GM12878 (cell line): ENCODE measurements at places on chromosomes 5 and 9. TPM values are rescaled to one million over a fixed set of nuclear protein-coding genes. Genes with fewer than 3 reads are reported as not detected.

The OR1N2 gene
- not detected in 2 replicates for total RNA-seq

GRCh38 chr5:151550146-151550545 lies 41.0 kb downstream of the FAT2 start:
- H3K27ac ChIP-seq = no peak overlapping the region
- no peak for DNase-seq
- H3K4me1 ChIP-seq = no peaks in the 10 kb centered on the region
- H3K36me3 ChIP-seq = no peaks in the 10 kb centered on the region
- no peaks in the 10 kb centered on the region for H3K27me3 ChIP-seq

GRCh38 chr9:32431196-32431595 lies 46.8 kb downstream of the ACO1 start:
- H3K27ac ChIP-seq = no peak overlapping the region
- no peak overlapping the region for H3K4me3 ChIP-seq
- H3K36me3 ChIP-seq = no peaks in the 10 kb centered on the region
- no peaks in the 10 kb centered on the region for H3K4me1 ChIP-seq

GRCh38 chr9:137722481-137722880 lies 103.7 kb downstream of the EHMT1 start:
- DNase-seq = no peak
- peak overlapping the region; percentile 20; the same call in 1 of the 2 replicates for H3K27ac ChIP-seq
- H3K4me1 ChIP-seq = no peaks in the 10 kb centered on the region
- no peak overlapping the region for H3K4me3 ChIP-seq
- peaks cover 13% of the 10 kb centered on the region; the same call in 1 of the 2 replicates for H3K36me3 ChIP-seq

The PCDHB11 gene
- total RNA-seq = not detected in 2 replicates

The PCDHA12 gene
- not detected in 2 replicates for total RNA-seq

DNA sequence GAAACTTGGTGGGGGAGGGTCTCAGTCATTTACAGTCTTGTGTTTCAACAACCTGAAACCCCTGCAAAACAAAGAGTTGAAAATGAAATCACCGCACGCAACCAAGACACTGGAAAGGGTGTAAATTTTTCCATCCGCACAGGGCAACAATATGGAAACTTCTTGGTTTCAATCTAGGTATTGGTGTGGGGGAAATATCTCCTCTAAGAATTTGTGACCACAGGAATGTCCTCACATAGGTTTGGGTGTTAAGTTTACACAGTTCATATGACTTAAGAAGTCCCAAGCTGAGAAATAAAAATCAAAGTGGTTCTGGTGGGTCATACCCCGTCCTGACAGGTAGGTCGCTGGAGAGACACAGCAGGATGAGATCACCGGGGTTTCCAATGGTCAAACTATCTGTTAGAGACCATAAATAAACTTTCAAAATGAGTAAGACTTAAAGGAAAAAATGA lies 51.9 kb upstream of the PIP5K1B start:
- H3K4me3 ChIP-seq = no peak overlapping the region; the same call in 1 of the 2 replicates
- H3K27ac ChIP-seq = peak overlapping the region; percentile 51
- no peaks in the 10 kb centered on the region for H3K36me3 ChIP-seq
- DNase-seq = peak; percentile 72
- no peaks in the 10 kb centered on the region for H3K27me3 ChIP-seq

DNA sequence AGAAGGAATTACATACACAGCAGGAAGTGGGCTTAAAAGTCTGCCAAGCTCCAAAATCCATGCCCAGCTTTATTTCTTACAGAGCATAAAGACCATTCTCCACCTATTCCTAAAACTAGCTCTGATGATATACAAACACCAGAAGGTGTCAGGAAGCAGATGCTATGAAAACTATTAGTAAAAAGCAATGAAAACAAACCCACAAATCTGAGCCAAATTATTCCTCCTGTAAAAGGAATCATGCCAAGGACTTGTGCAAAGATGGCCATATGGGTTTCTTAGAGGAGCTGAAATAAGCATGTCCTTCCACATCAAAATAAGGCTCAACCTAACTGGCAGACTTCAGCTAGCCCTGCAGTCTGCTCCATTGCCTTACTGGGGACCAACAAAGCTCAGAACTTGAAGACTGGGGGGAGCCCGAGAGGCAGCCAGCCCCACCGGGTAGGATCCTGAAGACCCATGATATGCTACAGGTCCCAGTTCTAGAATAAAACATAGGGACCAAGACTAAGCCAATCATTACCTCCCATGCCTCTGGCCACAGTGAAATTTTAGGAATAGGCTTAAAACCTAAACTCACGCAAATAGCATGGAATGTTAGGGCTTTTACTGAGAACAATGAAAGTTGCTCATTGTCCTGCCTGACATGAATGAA lies 42.8 kb upstream of the GABRP start:
- no peaks in the 10 kb centered on the region for H3K4me1 ChIP-seq
- no peak for DNase-seq
- no peak overlapping the region for H3K4me3 ChIP-seq
- no peaks in the 10 kb centered on the region; the same call in 1 of the 2 replicates for H3K27me3 ChIP-seq
- H3K27ac ChIP-seq = no peak overlapping the region

The TSSK1B gene
- not detected in 2 replicates for total RNA-seq

- no peak for DNase-seq
- no peaks in the 10 kb centered on the region for H3K27me3 ChIP-seq
- no peak overlapping the region for H3K27ac ChIP-seq
- peaks cover 19% of the 10 kb centered on the region for H3K4me1 ChIP-seq
These were observed 6.6 kb downstream of the NINJ1 start for GRCh38 chr9:93127395-93127911.

The SPEF2 gene
- total RNA-seq = 0.24 TPM in 1 of 2 replicates, not detected in the other

The NUDT2 gene
- 23.8 and 24.5 TPM in 2 replicates for total RNA-seq

DNA sequence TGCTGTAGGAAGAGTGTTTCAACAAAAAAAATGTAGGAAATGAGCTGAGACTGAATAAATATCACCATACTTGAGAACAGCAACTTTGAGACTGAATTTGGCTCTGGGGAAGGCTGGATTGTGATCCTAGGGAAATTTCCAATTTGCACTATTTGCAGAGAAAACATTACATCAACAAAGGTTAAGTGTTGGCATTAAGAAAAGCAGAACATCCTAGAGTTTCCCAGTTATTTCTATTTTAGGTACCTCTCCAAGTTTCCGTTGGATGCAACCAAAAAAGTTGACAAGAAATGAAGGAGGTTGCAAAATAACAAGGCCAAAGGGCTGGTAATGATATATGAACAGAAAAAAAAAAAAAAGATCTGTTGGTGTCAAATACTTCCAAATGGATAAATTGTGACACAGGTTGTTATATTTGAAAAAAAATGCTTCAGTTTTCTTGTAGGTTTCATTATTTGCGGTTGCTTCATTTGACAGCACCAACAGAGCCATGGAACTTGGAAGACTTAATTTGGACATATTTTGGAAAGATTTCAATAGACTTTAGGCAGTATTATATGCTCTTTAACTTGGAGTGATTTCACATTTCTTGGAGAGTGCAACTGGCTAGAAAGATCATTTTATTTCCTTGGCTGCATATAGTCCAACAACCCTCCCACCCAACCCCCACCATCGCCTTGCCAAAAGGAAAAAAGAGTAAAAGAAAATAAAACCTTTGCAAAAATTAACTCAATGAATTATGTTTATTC lies 230.8 kb downstream of the ZNF608 start:
- no peak for DNase-seq
- H3K36me3 ChIP-seq = no peaks in the 10 kb centered on the region
- H3K27ac ChIP-seq = no peak overlapping the region
- H3K4me1 ChIP-seq = peaks cover 8% of the 10 kb centered on the region
- no peak overlapping the region for H3K4me3 ChIP-seq
